Hematopoietic multipotent progenitor cell treated with erythropoietin and hydrocortisone succinate and interleukin-3 and kit ligand, for 6 days (in vitro differentiated cells): ENCODE measurements at places on chromosomes 7 and 10.
A peak's percentile ranks its signal among the peaks of the same experiment; 100 is the strongest.

- DNase-seq, result peak; percentile 71
These were observed 181.6 kb upstream of the NEBL start for GRCh38 chr10:21078410-21079329.

GRCh38 chr10:47358457-47358856 lies 10.3 kb downstream of the RBP3 start:
- DNase-seq, result no peak

GRCh38 chr7:104039363-104039762 lies 49.9 kb upstream of the RELN start:
- no peak for DNase-seq

- DNase-seq, result no peak
These were observed 57.6 kb upstream of the LMTK2 start for GRCh38 chr7:98049034-98049433.

- DNase-seq, result no peak
These were observed 44.2 kb upstream of the SLC35G1 start for GRCh38 chr10:93849593-93849992.

GRCh38 chr10:92124616-92125143 lies 166.2 kb downstream of the CPEB3 start:
- DNase-seq, result no peak

DNA sequence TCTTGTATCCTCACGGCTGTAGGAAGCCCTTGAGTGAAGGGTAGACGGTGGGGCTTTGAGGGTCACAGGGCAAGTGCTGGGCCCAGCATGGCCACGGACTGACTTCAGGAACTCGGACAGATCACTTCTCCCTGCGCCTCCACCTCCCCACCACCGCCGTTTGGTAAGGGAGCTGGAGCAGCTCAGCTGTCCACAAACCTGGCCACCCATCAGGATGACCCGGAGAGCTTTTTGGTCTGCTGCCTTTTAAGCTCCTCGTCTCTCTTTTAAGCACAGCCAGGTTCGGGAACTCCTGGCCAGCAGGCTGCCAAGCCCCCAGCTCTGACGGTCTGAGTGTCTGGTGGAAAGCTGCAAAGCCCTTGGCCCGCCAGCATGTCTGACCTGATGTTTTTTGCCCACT lies 64.1 kb downstream of the ABRAXAS2 start:
- DNase-seq, result no peak

DNA sequence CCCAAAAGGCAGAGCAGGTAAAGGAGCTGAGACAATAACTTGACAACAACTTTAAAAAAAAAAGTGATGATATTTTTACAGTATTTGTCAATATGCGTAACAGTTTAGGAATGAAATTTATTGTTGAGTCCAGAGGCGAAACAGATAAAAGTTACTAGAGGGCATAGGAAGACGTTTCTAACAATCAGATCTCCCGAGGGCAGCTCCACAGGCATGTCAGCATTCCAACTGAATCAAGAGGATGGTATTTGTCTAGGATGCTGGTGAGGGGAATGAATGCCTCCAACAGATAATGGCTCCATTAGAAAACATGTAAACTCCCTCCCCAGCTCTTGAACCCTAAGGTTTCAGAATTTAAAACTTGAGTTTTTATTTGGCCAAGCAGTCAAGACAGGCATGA lies 733.9 kb upstream of the SORCS1 start:
- no peak for DNase-seq

GRCh38 chr10:3857318-3857717 lies 72.3 kb upstream of the KLF6 start:
- no peak for DNase-seq

GRCh38 chr7:699476-700170 lies 26.9 kb upstream of the DNAAF5 start:
- DNase-seq, result no peak
